NCI-H82 (cell line): ENCODE measurements at places on chromosomes 13 and 19.
A peak's percentile ranks its signal among the peaks of the same experiment; 100 is the strongest.

DNA sequence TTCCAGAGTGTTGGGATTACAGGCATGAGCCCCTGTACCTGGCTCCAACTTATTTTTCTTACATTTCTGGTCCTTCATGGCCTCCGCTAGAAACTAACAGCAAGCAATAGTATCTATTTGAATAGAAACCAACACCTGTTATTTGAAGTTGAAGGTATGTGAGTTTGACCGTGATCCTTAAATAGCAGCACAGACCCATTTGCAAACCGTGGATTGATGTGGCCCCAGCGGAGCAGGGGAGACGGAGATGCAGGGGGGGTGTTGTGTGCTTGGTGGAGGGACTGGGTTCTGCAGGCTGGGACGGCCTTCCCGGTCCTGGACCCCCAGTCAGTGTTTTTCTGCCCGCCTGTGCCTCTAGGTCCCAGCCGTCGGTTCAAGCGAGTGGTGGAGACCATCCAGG is 16.9 kb downstream of the TMEM150B start:
- no peak for DNase-seq

DNA sequence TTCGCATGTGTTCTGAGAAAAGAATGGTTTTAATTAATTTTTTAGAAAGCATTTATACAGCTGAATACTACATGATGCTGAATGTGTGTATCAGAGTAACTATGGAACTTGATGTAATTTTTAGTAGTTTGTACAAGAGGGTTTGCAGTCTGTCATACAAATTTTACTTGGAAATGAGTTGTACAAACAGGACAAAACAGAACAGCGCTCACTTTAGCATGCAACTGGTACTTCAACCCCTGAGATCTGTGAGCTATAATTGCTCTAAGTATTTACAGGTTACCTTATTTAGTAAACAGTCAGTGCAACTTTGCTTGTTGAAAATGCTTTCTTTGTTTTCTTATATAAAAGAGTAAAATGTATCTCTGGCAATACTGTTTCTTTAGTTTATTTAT is 706 bp downstream of the TNFRSF19 start:
- peak; percentile 78 for DNase-seq

GRCh38 chr19:29985196-29985595 is 43.2 kb downstream of the URI1 start:
- DNase-seq: no peak

- DNase-seq: peak; percentile 83
Observed at GRCh38 chr19:42412227-42412626, 15.0 kb downstream of the LIPE start.

DNA sequence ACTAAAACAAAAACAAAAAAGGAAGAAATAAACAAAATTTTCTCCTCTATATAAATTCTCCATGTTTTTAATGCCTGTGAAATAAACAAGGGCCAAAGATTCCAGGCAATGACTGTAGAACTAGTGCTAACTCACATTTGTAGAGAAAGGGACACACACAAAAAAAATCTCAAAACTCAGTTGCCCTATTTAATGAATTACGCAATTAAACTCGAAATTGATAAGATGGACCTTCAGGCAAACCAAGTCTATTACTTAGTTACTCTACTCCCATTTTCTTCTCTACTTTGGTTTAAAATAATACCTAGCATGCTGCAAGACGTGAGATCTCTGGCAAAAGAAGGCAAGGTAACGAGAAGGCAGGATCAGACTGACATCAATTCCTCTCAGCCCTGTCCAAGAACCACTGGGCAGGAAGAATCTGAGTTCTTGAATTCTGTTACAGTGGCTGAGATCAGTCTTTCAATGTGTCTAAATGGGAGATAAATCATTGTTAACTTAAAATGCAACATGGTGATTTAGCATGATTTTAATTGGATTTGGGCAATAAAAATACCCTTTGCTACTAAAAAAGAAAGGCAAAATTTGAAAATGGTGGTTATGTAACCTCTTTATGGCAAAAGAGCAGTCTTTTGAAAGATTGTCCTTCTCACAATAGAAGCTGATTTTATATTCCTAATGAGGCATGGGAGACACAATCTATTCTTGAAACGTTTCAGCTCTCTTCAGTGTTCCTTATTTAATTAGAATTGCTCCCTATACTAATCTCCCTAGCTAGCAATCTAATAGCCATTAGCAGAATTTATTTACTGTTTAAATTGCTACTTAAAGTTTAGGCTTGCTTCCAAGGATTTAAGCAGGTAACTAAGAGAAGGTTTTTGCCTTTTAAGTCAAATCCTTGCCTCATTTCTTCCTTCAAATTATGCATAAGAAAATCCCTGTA is 25.9 kb downstream of the SPRY2 start:
- DNase-seq: peak; percentile 32

- peak; percentile 85 for DNase-seq
Observed at GRCh38 chr19:45607071-45608029, 5.3 kb upstream of the GPR4 start.

DNA sequence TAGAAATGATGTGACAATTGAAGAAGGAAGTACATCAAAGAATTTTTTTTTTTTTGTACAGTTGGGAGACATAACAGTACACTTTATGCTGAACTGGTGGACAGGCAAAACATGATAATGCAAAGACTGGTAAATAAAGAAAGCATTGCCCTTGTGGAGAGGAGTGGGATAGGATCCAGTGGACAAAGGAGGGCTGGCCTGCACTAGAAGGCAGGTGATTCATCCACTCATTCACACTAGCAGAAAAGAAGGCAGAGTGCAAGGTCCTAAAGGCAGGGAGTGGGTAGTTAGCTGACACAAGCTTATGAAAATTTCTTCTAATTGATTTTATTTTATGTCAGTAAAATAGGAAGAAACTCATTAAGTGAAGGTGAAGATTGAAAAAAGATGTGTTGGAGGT is 17.6 kb upstream of the NALCN start:
- DNase-seq: no peak

DNA sequence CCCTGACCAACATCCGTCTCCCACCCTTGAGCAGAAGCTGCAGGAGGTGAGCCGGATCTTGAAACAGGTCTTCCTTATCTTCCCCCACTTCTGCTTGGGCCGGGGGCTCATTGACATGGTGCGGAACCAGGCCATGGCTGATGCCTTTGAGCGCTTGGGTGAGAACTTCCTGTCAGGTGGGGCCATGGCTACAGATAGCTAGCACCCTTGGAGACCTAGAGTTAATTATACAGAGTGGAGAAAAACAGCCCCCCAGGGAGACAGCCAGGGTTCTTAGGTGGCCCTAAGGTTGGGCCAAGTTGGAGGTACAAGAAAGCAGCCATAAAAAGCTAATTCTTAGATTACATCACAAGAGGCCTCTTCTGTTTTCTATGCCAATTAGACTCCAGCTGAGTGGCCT is 8.9 kb upstream of the ARHGAP45 start:
- no peak for DNase-seq

DNA sequence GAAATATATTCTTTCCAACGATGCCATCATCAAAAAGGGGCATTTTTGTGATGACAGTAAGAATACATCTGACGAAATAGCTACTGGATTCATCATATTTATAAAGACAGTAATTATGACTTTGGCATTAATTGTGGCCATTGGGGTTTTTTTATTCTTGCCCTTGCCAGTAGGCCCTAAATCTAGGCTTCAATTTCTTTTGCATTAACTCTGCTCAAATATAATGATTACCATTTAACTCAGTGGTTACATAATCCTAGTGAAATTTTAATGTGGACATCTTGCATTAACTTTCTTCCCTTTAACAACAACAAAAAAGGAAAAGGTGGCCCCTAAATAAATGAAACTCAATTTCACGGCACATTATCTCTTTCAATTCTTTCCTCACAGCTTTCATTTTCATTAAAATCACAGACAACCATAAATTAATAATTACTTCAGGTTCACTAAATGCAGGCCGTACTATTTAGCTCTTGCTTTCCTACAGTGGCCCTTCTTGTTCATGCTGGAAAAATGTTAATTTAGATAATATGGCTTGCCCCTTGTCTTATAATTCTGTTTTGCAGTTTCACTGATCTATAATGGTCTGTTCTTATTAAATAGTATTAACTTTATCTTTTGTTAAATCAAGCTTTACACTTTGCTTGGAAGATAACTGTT is 615.6 kb downstream of the DACH1 start:
- DNase-seq: no peak

- DNase-seq: peak; percentile 12
Observed at GRCh38 chr19:5042556-5042955, 73.6 kb downstream of the KDM4B start.

DNA sequence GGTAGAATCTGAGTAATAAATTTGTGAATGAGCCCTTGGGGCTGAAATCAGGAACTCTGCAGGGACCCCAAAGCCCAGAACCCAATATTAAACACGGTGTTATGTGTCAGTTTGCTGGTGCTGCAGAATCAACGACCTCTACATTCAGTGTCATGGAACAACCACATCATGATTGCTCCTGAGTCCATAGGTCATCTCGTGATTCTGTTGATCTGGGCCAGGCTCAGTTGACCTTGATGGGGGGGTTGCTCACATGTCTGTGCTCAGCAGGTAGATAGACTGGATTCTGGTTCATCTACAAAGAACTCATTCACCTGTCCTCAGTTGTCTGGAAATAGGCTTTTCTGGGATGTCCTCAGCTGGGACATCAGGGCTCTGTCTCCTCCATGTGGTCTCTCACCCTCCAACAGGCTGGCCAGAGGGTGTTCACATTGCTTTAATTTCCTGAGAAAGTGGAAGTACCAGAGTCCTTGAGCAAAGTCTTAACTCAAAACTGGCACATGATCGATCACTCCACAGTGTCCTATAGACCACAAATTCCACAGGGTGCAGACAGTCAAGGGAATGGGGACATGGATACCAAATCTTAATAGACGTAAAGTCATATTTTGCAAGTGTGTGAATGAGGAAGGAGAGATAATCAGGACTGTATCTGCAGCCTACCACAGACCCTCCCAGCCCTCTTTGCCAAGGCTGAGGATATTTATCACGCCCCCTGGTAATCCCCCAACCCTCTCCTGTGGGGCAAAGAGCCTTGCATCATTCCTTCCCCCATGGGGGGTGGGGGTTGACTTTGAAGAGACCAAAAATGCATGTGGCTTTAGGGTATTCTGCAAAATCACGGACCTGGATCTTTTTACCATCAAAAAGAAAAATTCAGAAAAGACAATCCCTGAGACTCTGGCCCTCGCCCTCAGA is 39.3 kb upstream of the IGFL1 start:
- DNase-seq: no peak

GRCh38 chr19:13057147-13057572 is 45.5 kb downstream of the LYL1 start:
- DNase-seq: no peak

DNA sequence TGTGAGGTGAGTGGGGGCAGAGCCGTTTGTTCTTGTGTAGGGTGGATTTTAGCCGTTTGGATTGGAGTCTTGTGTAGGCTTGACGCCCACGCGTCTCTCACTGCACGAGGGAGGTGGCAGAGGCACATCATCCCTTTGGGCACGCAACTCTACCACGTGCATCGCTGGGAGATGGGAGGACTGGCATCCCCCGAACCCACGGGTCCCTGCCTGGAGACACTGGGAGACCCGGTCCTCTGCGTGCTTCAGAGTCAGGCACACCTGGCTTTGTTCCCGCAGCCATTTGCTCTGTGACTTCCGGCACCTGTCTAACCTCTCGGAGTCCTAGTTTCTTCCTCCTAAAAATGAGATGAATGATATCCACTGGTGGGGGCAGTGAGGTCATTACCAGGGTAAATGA is 6.4 kb downstream of the ARHGEF7 start:
- DNase-seq: no peak

GRCh38 chr19:6480848-6481415 is 655 bp downstream of the DENND1C start:
- DNase-seq: no peak

GRCh38 chr13:90696656-90697055 is 650.8 kb upstream of the MIR17HG start:
- DNase-seq: no peak

DNA sequence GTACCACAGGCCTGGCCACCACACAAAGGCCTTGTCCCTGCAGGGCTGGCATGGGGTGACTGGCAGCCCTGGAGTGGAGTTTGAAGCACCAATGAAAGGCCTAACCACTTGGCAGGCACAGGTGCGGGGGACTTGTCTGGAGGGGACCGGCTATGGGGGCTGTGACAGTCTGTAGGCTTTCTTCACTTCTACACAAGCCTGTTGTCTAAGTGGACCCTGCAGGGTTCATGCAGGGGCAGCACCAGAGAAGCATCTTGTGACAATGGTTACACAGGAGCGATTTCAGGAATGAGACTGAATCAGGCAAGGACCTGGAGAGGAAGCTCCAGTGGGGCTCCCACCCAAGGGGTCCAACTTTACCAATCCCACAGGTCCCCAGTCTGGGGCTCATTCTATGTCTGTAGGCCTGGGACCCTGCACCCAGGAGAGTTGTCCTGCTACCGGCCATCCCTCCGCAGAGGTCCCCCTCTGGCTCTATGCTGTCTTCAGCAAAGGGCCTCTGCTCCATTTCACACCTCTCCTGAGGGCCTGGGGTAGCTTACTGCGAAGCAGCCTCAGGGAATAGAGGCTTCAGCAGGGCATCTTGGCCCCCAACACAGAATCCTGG is 2.3 kb upstream of the ZNF837 start:
- no peak for DNase-seq

GRCh38 chr19:38978326-38978689 is 2.8 kb upstream of the FBXO17 start:
- DNase-seq: no peak

- DNase-seq: peak; percentile 73
Observed at GRCh38 chr13:41075034-41075433, 13.7 kb downstream of the WBP4 start.

- peak; percentile 73 for DNase-seq
Observed at GRCh38 chr19:41352609-41353465, 885 bp downstream of the TGFB1 start.

- peak; percentile 72 for DNase-seq
Observed at GRCh38 chr19:43460362-43461016, 4.9 kb downstream of the LYPD3 start.

- DNase-seq: peak; percentile 98
Observed at GRCh38 chr19:49442771-49443365, 1.5 kb upstream of the SLC17A7 start.

DNA sequence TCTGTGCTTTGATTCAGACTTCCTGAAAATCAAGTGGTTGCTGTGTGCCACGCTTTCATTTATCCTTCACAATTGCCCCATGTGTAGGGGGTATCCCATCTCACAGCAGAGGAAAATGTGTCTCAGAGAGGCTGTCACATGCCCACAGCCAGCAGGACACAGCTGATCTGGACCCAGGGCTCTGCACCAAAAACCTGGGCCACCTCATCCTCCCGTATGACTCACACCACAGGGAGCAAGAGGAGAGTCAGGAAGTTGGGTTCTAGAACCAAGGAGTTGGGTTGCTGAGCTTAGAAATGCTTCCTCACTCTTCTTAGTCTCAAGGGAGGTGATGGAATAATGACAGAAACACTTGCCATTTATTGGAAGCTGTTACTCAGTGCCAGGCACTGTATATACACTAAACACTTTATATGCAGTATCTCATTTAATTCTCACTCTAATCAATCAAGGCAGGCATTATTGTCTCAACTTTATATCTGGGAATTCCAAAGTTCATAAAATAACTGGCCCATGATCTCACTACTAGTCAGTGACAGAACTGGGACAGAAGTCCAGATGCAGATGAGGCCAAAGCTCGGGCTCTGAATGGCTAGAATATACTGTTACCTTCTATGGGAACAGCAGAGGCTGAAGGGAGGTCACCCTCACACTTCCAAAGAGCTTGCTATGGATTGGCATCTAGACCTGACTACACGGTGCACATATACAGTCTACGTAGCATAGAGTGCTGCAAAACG is 47.7 kb upstream of the ATP12A start:
- no peak for DNase-seq

GRCh38 chr13:66069570-66069969 is 1160.6 kb downstream of the PCDH9 start:
- no peak for DNase-seq
